ENCODE measurements at places on chromosomes 5 and 9.

DNA sequence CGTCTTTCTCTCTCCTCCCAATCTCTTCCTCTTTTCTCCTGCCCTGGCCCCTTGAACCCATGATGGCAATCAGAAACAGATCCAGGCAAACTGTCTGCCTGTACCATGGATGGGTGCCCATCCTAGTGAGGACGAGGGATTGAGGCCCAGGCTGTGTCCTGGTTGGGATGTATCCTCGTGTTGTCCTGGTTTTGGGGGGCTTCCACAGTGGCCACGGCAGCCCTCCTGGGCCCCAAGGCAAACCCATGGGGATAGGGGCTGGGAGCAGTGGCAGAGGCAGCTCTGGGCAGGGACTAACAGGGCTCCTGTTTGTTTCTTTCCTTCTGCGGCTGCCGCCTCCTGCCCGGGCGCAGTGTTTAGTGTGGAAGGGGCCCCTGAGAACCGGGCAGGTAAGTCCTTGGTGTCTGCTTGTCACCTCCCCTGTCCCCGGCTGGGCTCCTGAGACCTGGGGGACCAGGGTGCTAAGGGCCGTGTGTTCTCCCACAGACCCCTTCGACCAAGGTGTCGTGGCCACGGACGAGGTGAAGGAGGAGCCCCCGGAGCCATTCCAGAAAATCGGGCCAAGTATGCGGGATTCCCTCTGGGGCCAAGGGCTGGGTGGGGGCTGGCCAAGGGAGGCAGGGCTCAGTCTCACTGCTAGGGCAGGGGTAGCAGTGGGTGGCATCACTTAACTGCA is 70.0 kb downstream of the AMBP start:
- DNase-seq, result no peak

DNA sequence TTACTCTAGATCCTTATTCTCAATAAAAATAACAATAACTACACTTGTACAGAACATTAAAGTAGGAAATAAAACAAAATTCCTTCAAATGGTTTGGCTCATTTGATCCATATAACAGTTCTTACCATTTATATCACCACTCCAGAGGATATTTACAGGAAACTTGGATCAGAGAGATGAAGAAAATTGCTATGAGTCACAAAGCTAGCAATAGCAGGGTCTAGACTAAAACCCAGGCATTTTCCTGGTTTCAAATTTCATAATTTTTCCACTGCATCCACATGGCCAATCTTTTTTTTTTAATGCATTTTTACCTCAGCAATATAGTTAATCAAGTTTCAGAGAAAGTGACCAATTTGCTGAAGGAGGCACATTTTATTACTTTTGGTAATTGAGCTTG is 299.2 kb downstream of the ELAVL2 start:
- no peak for DNase-seq

- no peak for DNase-seq
Observed at GRCh38 chr9:4443439-4443838, 46.8 kb upstream of the SLC1A1 start.

DNA sequence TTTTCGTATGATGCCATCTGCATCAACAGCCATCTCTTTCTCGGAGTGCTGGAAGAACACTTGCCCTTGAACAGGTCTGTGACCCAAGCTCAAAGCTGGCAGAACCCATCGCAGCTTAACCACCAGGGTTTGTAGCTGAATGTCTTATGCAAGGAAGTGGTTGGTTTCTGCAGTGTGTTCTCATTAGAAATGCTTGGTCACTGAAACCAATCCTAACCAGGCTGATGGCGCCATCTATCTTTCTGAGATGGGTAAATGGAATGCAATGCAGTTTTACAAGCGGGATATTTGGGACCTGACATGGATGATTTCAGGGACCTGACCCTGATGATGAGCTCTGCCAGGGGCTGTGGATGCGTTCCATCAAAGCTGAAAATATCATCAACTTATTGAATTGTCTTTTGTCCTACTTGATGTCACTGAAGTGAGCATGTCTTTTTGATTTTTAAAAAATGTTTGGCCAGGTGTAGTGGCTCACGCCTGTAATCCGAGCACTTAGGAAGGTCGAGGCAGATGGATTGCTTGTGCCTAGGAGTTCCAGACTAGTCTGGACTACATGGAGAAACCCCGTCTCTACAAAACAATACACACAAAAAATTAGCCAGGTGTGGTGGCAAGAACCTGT is 28.7 kb downstream of the DMRT3 start:
- DNase-seq, result no peak

GRCh38 chr5:32136342-32136741 is 37.8 kb downstream of the GOLPH3 start:
- DNase-seq, result no peak

DNA sequence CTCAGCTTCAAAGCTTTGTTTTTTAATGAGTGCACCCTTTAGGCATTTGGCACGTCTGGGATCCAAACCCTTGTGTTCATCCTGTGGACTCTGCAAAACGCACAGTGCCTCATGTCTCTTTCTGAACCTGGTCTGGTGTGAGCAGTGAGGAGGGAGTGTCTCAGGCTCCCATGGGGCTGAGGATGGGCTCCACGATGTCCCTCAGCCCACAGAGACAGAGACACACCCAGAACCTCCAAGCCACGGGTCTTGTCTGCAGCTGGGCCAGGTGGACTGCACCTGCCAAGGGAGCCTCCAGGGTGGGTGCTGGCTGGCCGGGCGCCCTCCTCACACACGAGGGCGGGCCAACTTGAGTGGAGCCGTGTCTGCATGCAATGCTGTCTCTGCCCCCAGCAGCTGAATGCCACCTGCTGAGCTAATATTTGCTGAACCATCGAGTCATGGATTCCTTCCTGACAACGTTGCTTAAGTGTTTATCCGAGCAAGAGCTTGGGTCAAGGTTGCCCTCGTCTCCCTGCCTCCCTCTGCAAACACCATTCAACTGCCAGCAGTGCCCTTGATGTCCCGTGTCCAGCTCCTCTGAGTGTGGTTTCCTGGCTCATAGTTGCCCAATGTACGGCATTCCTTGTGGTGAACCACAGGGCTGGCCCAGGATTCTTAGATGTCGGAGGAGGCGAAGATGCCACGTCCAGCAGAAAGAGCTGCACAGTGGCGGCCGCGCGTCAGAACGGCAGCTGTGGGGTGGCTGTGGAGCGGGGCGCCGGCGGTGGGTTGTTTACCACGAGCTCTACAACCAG is 31.4 kb upstream of the LPCAT1 start:
- no peak for DNase-seq

DNA sequence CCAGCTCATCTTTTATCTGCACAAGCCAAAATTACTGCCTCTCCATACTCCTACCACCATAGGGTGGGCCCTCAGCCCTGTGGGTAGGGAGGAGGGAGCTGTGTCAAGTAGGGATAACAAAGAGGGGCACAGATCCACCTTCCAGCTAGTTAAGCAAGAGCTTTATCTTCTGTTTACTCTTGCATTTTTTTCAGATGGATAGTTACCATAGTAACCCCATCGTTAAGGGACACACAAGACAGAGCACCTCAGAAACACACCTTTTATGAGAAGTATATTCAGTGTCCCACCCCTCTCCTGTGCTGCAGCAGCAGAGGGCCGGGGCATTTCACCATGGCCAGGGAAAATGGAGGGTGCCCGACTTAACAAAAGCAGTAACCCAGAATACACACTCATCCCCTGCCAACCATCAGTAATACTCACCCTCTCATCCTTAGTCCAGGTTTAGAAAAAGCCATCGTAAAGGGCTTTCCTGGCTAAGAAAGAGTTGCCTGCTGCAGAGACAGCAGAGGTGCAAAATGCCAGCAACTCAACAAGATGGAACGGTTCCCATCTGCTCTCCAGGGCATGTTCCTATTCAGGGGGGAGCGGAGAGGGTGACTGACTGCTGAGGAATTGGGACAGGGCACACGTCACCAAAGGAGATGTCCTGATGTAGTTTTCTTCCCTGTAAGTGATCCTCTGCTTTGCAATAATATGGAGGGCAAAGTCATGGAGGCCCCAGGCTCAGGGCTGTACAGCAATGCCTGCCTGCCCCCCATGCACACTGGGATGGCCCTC is 25.1 kb downstream of the MACROH2A1 start:
- DNase-seq, result no peak

DNA sequence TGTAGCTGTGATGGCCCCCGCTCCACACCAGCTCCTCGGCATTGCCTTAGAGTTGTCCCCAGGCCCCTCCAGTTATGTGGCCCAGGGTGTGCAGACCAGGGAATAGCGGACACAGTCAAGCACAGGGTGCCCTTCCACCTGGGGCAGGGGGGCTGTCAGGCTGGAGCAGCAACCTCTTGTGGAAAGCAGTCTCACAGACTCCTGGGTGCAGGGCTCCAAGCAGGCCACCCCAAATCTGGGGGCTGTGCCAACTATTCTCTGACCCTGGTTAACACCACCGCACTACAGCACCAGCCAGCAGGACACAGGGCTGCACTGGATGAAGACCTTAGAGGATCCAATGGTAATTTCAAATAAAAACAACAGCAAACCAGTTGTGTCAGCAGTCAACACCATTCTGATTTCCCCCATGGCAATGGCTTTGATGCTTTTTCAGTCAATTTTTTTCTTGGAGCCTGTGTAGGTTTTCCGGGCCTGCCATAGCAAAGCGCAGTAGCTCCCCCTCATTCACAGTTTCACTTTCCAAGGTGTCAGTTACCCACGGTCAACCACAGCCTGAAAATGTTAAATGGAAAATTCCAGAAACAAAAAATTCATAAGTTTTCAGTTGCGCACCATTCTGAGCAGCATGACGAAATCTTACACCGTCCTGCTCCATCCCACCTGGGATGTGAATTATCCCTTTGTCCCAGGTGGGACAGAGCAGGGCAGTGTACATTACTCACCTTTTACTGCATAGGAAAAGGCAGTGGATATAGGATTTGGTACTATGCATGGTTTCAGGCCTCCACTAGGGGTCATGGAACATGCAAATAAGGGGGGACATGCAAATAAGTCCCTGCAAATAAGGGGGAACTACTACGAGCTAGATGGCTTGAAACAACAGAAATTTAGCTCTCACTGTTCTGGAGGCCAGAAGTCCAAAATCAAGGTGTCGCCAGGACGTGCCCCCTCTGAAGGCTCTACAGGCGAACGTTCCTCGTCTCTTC is 49.0 kb downstream of the C5orf15 start:
- no peak for DNase-seq

GRCh38 chr5:14479143-14479696 is 102.4 kb upstream of the OTULINL start:
- DNase-seq, result no peak

- DNase-seq, result no peak
Observed at GRCh38 chr5:41636605-41637004, 126.2 kb upstream of the PLCXD3 start.

- DNase-seq, result no peak
Observed at GRCh38 chr5:42074353-42074752, 149.3 kb downstream of the FBXO4 start.

DNA sequence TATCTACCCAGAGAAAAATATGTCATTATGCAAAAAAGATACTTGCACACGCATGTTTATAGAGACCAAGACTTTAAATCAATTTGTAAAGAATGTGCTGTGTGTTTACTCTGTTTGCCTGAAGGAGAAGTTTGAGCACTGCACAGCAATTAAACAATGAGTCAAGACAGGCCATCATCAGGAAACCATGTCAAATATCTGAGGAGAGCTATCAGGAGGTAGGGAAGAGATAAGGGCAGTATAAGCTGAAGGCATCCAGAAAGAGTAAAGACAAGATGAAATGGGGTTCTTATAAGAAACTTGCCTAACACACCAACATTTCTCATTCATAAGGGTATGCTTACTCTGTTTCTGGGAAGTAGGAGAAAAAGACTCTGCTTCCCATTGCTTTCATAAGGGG is 405.8 kb upstream of the PTGER4 start:
- DNase-seq, result no peak

GRCh38 chr5:59597690-59598546 is 295.6 kb downstream of the PDE4D start:
- DNase-seq, result no peak

DNA sequence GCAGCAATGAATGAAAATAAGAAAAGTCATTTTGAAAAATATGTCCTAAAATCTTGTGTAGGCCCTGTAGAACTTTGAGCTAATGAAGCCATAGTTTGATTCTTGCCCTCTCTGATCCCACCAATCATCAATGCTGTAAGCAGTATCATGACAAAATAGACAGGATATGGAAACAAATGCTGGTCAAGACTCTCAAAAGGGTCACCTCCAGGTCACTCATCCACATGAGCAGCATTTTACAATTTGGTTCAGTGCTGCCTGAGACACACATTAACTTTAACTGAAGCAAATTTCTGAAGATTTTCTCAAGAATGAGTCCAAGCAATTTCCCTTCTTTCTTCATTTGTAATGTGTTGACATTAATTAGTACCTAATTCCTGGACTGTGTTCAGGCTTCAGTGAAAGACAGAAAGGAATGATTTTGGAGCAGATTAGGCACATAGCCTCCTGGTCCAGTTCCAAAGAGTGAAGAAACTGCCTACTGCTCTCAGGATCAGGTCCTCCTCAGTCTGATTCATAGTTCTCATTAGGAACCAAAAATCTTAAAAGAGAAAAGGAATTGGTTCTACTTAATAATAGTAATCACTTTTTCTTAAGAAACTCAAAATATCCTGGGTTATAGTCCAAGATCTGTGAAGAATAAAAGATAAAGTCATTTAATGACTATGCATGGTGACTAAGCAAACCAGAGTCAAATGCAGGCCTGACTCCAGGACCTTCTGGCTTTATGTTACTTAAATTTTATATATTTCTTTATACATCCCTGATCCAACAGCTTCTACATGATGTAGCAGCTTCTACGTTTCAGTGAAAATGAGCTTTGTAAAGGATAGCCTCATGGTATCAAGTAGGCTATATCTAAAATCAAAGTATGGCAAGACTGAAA is 192.1 kb upstream of the RGMB start:
- no peak for DNase-seq

Data from prostate gland (tissue), 2 donors.